ENCODE measurements at places on chromosomes 3 and 15.

DNA sequence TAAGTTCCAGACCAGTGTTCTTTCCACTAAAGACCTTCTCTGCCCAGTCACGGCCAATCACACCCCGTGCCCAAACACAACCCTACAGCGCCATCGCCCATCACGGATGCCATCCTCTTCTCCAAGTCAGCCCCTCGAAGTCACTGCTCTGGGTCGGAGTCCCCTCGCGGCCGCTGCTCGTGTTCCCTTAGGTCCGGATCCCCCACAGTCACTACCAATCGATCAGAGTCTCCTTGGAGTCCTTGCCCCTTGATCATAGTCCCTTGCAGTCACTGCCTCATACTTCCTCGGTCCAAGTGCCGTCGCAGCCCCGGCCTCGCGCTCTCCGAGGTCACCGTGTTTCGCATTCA, 461 bp downstream of the PCYT1A start:
- no peak for DNase-seq

GRCh38 chr3:141804778-141805639, 41.8 kb downstream of the GRK7 start:
- DNase-seq, result no peak

GRCh38 chr3:154701055-154701454, 271.1 kb upstream of the GPR149 start:
- DNase-seq, result no peak

DNA sequence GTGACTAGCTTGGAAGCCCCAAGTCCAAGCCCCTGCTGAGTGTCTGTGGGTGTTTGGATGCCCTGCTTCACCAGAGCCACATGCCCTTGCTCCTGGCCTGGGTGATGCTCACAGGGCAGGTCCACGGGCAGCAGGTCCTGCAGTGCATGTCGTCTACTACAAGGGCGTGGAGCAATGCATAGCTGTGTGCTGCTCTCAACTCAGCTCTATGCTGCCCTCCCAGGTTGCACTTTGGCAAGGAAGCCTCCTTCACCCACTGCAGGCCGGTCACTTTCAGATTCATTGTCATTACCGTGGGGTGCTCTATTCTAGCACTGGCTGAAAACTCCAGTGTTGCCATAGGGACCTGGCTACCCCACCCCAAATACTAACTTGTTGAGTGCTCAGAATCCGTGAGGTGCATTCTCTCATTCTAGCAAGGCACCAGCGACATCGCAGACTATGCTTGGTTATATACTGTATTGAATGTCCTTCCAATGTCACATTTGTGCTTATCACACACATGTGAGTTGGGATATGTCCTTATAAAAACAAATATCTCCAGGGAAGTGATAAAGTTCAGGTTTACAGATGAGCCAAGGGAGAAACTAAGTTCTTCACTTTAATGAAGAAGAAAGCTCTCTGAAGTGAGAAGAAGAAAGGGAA, 51.8 kb downstream of the GRAMD1C start:
- DNase-seq, result no peak

DNA sequence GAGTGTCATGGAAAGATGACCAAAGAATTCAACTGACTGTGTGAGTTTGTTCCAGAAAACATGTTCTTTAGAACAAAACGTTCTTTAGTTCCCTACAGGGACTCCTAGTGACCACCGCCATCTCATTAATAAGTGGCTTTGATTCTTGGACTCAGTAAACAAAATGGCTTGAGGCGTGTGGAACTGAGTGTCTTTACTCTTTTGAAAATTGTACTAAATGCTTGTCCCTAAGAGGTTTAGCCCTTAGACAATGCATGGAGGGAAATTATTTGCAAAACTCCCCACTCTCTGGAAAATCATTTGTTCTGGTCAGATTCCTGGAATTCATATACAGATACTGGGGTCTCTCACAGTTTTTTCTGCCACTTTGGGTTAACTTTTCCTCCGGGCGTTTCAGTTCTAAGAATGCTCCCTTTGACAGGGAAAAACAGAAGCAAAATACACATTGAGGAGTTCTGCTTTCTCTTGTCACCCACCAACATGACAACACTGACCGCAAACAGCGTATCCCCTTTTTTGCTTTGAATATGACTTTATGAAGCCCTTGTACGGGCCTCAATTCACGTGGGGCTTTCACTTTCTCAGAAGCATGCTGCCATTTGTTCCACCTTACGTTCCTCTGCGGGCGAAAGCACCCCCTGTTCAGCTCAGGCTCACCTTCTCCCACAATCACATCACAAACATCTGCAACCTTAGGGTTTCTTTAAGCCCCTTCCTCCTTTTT, 15.3 kb upstream of the NRROS start:
- no peak for DNase-seq

GRCh38 chr15:98904544-98904943, 103.0 kb downstream of the PGPEP1L start:
- no peak for DNase-seq

- DNase-seq, result no peak
Measured at GRCh38 chr3:58474967-58475578, 16.8 kb upstream of the KCTD6 start.

GRCh38 chr3:32401126-32401525, 9.5 kb downstream of the CMTM7 start:
- DNase-seq, result no peak

DNA sequence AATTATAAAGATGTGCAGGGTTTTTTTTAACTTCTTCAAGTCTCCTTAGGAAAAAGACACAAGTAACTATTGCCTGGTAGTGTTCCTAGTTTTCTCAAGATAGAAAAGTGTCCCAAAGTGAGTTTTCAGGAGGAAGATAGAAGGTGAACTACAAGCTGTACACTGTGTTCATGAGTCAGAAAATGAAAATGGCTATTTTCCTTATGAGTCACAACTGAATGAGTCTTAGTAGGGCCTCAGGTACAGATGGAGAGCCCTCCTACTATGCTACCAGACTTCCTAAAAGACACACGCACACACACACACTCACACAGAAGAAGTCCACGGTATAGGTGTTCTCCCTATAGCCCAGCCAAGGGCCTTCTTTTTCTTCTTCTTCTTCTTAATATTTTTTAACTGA, 3.1 kb downstream of the MYO1E start:
- no peak for DNase-seq

GRCh38 chr3:107973152-107973551, 117.7 kb downstream of the CD47 start:
- no peak for DNase-seq

DNA sequence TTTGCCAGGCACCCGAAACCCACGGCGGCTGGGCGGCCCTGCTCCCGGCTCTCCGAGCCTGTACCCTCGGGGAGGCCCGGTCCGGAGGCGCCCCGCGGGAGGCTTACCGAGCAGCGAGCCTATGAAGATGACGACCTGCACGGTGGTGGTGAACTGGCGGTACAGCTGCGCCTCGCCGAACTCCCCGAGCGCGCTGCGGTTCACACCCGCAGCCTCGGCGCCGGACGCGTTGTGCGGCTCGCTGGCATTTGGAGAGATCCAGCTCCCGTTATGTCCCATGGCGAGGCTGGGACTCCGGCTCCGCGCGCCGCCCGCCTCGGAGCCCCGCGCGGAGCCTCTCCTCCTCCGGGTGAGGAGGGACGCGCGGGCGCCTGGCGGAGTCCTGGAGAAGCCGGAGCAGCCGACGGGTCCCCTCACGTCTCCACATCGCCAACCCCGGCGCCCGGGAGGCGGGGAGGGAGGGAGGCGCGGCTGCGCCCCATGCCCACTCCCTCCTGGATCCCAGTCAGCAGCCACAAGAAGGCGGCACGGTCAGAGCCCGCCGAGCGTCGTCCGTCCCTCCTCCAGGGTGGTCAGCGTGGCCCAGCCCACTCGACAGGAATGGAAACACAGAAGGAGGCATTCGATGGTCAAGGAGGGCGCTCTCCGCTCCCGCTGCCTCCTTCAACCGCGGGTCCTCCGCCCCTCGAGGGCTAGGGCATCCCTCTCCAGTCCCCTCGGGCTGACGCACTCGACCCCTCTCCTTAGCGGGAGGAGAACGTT, at the start of gene GPR176:
Gene GPR176 (minus strand): TSS at position 519 of the 762 bp plus-strand sequence. CDS start 240 bp downstream, at position 279.
- no peak for DNase-seq

DNA sequence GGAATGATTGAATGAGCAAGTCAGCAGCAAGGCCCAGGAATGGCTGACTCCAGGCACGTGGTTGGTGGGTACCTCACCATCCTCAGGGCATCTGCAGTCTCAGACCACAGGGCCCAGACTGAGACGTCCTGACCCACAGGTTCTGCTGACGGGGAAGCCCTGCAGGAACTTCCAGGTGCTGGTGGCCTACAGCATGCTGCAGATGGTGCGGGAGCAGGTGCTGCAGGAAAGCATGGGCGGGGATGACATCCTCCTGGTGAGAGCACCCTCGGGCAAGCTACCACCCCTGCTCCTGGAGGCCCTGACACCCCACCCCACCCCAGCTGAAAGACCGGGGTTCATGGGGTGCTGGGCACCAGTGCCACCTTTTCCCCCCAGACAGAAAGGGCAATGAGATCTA, 14.1 kb downstream of the TBC1D21 start:
- DNase-seq, result no peak

- no peak for DNase-seq
Measured at GRCh38 chr3:101383156-101383575, 62.8 kb upstream of the IMPG2 start.

GRCh38 chr3:112377568-112378071, 44.7 kb downstream of the CD200 start:
- DNase-seq, result no peak

DNA sequence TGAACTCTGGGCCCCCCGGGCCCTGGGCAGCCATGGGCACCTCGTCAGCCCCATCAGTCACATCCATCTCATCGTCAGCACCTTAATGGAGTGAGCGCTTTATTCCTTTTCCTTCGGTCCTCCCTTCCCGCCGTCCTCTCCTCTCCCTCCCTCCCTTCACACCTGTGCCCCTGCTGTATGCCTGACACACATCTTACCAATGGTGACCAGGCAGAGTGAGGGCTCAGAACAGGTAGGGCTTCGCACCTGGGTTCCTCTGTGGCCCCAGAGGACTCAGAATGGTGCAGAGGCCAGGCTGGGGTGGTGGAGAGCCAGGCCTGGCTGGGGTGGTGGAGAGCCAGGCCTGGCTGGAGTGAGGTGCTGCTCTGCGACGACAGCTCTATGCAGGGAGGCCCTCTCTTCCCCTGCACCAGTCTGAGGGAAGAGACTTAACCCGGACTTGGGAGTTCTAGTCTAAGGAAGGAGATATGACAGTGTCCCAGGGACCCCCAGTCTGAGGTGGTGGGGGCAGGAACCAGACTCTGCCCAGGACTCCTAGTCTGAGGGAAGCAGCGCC, 11.6 kb downstream of the C15orf39 start:
- no peak for DNase-seq

DNA sequence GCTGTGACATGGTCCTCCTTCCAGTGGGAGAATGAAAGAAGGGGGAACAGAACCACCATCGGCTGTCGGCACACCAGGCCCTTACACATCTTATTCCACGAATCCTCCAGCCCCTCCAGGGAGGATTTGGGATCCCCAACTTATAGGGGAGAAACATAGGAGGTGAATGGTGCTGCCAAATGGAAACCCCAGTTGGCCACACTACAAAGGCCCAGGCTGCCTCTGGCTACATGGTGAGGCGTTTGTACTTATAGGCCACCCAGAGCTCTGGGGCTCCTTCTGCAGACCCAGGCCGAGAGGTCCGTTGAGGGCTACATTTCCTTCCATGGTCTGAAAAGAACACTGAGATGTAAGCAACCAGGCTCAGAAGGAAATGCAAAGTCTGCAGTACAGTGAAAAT, 12.0 kb downstream of the AMOTL2 start:
- DNase-seq, result no peak

GRCh38 chr15:52466134-52466701, 62.5 kb downstream of the MYO5A start:
- no peak for DNase-seq

- DNase-seq, result no peak
Measured at GRCh38 chr3:105233010-105233409, 133.7 kb upstream of the ALCAM start.

- no peak for DNase-seq
Measured at GRCh38 chr3:156559321-156559720, 4.4 kb upstream of the SSR3 start.

DNA sequence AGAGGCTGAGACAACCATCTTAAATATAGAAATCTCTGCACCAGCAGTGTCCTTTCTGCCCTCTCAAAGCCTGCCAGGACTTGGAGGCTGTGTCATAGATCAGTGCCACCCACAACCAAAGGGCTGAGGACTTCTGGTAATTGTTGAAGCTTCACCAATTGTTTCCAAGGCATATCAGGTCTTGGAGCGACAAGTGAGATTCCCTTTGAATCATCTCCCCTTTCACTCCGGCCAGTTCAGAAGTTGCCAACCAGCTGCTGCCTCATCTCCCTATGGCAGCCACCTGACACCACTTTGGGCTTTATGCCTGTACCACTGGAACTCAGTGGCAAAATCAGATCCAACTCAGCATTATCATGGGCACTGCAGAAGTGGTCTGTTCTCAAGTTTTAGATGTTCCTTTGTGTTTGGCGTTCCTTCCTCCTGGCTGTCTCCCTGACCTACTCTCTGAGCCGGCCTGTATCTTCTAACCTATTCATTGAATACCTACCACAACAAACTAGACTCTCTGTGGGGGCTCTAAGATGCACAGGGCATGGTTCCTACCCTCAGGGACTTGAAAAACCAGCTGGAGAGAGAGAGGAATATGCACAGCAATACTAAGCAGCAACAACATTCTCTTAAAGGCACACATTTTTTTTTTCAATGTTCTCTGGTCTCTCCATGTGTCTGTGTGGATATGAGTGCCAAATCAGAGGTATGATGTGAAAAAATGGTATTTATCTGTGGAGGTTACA, 90.8 kb upstream of the PFN2 start:
- DNase-seq, result no peak

- no peak for DNase-seq
Measured at GRCh38 chr3:83035704-83036010, 1274.2 kb upstream of the GBE1 start.

DNA sequence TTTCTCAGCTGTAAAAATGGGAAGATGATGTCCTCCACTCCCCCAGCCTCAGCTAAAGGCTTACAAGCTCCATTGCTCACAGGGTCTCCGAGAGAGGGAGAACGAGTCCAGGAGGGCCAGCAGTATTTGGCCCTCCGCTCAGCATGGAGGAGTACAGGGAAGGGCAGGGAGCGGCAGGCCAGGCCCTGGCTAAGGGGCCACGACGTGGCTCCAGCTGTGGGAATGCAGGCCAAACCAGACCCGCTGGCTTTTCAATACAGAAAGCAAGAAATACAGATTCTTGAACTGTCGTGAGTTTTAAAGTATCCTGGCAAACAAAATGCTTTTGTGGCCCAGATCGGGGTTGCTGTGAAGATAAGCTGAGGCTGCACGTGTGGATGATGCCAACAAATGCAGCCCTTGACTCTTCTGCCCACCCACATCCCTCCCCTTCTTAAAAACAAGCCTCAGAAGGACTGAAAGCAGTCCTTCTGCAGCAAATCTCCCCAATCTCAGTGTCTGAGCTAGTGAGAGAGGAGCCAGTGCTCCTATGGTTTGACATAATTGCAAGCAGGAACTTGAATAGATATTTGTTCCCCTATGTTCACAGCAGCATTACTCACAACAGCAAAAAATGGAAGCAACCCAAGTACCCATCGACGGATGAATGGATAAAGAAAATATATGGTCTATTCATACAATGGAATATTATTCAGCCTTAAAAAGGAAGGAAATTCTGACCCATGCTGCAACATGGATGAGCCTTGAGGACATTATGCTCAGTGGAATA, 18.5 kb upstream of the FBLN2 start:
- DNase-seq, result no peak

GRCh38 chr3:71219744-71220638, 363.5 kb downstream of the FOXP1 start:
- DNase-seq, result no peak

- no peak for DNase-seq
Measured at GRCh38 chr15:65576664-65577063, 34.3 kb downstream of the INTS14 start.

GRCh38 chr15:95293456-95294031, 1037.0 kb upstream of the NR2F2 start:
- no peak for DNase-seq

Data from stimulated activated CD8-positive, alpha-beta memory T cell treated with anti-CD3 and anti-CD28 coated beads, Interleukin-4, amount 100 ng/mL, for 4 hours (primary cell).